ENCODE measurements at places on chromosomes 16 and 17.

DNA sequence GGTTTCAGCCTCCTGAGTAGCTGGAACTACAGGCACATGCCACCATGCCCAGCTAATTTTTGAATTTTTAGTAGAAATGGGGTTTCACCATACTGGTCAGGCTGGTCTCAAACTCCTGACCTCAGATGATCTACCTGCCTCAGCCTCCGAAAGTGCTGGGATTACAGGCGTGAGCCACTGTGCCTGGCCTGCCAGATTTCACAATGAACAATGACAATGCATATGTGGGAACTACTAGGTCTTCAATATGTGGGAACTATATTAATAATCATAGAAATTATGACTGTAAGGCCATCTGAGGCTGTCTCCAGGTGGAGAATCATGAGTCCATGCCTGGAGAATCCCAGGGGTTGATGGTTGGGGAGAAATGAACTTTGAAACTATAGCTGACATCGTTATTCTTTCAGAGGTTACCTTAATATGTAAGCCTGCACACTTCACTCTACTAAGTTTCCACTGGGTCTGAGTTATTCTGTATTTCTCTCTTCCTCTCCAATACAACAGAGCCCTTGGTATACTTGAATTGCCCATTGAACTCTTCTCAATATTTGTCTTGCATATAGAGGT is 7.2 kb upstream of the DRC7 start:
- DNase-seq, result no peak

GRCh38 chr16:84410361-84411138 is 42.2 kb downstream of the ATP2C2 start:
- DNase-seq, result no peak

DNA sequence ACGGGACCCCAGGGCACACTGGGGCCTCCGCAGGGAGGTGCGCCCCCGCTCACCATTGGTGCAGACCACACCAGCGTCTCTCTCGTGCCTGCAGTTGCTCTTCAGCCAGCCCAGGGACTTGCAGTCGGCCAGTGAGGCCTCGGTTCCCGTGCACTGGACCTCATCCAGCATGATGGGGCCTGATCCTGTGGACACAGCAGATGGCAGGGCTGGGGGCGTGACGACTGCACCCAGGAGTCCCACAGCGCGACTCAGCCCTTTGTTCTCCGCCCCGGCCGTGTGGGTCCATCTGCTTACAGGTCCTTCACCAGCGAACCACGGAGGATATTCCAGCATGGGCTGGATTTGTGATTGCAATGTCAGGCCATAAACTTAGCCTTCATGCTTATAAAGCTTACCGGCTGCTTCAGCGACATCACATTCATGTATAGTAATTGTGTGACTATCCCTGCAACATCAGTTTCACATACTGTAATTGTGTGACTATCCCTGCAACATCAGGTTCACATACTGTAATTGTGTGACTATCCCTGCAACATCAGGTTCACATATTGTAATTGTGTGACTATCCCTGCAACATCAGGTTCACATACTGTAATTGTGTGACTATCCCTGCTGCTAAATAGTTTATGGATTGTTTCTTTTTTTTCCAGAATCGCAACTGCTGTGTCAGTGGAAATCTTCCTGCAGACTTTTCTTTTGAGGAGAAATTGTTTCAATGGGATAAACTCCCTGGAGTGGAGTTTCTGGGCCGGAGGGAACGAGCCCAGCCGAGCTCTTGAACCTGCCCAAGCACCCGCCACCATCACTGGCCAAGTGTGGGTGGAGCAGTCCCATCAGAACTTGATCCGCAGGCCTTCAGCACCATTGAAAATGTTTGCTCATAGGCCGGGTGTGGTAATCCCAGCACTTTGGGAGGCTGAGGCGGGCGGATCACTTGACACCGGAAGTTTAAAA is 4.8 kb downstream of the LGALS3BP start:
- peak; percentile 87 for DNase-seq

GRCh38 chr17:50055426-50056216 is at the start of gene ITGA3:
Gene ITGA3 (plus strand): TSS chr17:50056110. CDS start chr17:50056440, 330 bp downstream.
- peak; percentile 90 for DNase-seq

DNA sequence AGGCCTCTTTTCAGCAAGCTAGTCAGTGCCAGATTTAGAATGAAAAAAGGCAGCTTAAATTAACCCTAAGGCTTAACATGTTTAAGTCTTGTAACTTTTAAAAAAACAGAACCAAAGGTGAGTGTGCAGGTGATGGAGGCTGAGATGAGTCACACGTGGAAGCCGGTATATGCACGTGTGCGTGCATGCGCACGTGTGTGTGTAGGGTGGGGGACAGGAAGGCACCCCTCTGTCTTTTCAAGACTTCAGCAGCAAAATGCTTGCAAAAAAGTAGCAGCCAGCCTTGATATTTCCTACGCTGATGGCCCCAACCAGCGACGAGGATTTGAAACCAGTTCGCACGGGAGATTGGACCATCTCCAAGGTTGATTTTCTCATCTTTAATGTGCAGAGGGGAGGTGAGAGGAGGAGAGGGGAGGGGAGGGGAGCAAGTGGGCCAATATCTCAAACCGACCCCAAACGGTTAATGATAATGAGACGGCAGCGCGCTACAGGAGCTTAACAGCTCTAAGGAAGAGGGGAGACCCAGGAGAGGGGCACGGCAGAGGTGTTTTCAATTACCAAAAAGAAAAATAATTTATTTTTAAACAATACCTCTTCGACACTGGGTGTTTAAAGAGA is 154.7 kb downstream of the ZNF423 start:
- DNase-seq, result no peak

DNA sequence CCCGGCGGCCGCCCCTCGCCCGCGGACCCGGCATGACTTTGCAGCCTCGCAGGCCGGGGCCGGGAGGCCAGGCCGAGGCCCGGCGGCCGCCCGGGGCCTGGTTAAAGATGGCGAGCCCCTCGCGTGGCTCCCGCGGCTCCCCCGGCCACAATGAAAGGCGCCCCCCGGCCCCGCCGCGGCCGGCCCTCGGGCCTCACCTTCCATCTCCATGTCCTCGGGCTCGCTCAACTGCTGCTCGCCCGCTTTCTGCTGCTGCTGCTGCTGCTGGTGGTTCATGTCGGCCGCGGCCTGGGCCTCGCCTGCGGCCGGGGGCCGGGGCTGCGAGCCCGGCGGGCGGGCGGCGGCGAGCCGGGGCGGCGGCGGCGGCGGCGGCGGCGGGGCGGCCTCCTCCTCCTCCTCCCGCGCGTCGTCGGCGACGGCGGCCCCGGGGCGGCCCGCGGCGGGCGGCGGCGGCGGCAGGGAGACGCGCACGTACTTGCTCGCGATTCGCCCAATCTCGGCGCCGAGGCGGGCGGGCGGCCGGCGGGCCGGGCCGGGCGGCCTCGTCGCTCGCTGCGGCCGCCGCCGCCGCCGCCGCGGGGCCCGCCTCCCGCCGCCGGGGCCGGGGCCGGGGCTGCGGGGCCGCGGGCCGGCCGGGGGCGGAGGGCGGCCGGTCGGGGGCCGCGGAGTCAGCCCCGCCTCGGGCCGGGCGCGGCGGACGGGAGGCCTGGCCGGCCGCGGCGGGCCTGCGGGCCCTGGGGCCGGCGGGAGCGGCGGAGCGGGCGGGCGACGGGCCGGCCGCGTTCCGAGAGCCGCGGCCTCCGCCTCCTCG is 491 bp downstream of the USP7 start:
- DNase-seq, result no peak

GRCh38 chr16:75247249-75247648 is 4.2 kb downstream of the BCAR1 start:
- no peak for DNase-seq

GRCh38 chr17:50345432-50346312 is at the start of gene XYLT2:
Gene XYLT2 (plus strand): TSS chr17:50346126. CDS start chr17:50346141, 15 bp downstream.
- DNase-seq, result peak; percentile 84

- DNase-seq, result no peak
These were observed 103.2 kb downstream of the TANC2 start for GRCh38 chr17:63069245-63069644.

GRCh38 chr17:61211236-61211635 is 188.4 kb upstream of the TBX2 start:
- DNase-seq, result no peak

GRCh38 chr16:3022208-3022683 is 1.5 kb downstream of the HCFC1R1 start:
- peak; percentile 97 for DNase-seq

GRCh38 chr16:2005646-2006045 is 4.0 kb downstream of the ZNF598 start:
- no peak for DNase-seq

DNA sequence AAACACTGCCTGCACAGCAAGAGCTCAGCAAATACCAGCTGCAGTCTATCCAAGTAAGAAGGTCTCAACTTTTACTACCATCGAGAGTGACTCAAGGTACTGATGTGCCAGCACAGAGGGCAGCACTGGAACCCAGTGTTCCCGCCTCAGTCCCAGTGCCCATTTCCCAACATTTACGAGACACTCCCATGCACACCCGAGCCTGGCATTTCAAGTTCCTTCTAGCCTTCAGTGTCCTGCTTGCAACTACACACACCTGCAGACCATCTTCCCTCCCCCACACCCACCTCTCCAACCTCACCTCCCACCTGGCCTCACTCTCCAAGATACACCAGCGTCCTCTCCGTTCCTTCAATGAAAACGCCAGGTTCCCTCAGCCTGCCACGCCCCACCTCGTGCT is 3.2 kb downstream of the KLHDC4 start:
- no peak for DNase-seq

- no peak for DNase-seq
These were observed 40.1 kb downstream of the OMG start for GRCh38 chr17:31256936-31257335.

GRCh38 chr17:18145811-18146210 is 37.3 kb downstream of the MYO15A start:
- DNase-seq, result no peak

DNA sequence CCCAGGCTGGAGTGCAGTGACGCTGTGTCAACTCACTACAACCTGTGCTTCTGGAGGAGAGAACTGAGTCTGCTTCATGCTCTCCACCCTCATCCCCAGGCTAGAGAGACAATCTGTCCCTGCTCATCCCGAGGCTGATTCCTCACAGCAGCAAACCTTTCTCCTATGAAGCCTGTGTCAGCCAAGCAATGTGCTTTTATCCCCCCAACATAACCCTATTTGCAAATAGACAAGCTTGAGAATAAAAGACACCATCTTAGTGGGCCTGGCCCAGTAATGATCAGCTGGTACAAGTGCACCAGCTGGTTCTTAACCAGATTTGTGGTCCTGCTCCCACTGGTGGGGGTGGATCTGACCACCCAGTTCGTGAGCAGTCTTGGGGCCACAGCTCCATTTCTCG is 322.8 kb downstream of the CPPED1 start:
- DNase-seq, result no peak

GRCh38 chr17:73187203-73187769 is 5.6 kb upstream of the COG1 start:
- no peak for DNase-seq
